ENCODE measurements at places on chromosomes 12 and 14. TPM values are rescaled to one million over a fixed set of nuclear protein-coding genes. Genes with fewer than 3 reads are reported as not detected.

GRCh38 chr12:82555699-82556098 is 131.0 kb upstream of the TMTC2 start:
- no peak for DNase-seq

DNA sequence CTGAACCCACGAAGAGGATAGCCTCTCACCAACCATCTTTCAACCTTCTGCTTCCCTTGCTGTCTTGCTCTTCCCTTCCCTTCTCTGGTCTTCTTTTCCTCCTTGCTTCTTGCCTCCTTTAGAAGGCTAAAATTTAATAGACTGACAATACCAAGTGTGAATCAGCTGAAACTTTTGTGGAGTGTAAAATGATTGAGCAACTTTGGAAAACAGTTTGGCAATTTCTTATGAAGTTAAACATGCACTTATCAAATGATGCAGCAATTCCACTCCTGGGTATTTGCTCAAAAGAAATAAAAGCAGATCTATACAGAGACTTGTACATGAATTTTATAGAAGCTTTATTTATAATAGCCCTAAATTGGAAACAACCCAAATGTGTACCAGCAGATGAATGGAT is 3.3 kb upstream of the KRT86 start:
- no peak for DNase-seq

DNA sequence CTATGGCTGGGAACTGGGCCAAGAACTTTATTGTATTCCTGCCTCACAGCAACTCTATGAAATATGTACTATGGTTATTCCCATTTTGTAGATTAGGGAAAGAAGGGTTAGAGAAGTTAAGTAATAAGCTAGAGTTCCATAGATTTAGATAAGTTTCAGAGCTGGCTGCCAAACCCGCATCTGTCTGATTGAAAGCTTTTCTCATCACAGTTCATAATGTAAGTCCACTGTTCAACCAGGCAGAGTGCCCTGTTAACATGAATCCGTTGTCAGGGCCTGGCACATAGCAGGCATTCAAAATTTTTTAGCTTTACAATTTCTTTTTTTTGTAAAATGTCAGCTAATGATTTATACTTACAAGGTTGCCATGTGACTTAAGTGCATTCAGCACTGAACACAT is 467.3 kb downstream of the NRXN3 start:
- DNase-seq: no peak

GRCh38 chr12:24907464-24907863 is 41.4 kb downstream of the BCAT1 start:
- DNase-seq: no peak

GRCh38 chr14:59461891-59462290 is 3.3 kb downstream of the GPR135 start:
- DNase-seq: no peak

GRCh38 chr14:55807881-55808379 is 227.9 kb downstream of the KTN1 start:
- DNase-seq: no peak

DNA sequence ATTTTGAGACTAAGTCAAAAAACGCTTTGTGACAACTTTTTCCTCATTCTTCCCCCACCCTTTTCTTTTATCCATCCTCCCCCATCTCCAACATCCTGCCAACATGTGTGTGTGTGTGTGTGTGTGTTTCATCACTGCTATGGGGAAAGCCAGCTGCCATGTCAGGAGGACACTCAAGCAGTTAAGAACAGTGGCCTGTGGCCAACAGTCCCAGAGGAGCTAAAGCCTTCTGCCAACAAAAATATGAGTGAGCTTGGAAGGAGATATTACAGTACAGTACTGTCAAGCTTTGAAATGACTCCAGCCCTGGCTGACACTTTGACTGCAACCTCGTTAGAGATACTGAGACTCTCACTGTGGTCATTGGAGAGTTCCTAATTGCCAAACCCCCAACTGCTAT is 5.0 kb upstream of the CSRP2 start:
- no peak for DNase-seq

GRCh38 chr14:36738269-36738668 is 76.6 kb downstream of the PAX9 start:
- no peak for DNase-seq

DNA sequence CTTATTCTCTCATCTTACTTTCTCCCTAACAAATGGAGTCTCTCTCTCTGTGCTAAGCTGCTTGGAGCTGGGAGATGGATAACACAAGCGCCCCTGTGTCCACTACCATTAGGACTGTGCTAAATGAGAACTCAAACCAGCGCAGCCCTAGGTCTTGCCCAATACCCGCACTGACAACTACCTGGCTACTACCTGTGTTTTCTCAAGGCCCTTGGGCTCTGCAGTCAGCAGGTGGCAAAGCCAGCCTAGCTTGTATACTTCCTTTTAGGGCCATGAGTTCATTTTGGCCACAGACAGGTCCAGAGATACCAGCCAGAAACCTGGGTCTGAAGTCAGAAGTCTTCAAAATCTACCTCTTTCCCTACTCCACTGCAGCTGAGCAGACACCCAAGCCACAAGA is 13.0 kb upstream of the SLCO1B1 start:
- DNase-seq: no peak

DNA sequence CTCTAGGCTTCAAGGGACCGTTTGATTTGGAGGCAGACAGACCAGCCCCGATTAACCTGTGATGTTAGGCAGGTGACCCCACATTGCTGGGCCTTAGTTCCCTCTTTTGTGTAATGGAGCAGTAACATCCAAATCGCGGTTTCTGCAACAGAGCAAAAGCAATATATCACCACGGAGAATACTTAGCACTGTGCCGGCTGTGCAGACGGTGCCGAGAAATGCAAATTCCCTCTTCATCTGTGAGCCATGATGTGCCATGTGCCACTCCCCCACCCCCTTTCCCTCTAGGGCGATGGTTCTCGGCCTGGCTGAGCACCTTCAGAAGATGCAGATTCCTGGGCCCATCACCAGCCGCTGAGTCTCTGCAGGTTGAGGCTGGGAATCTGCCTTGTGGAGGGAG is 10.9 kb downstream of the BCL7A start:
- DNase-seq: no peak

ERH gene
- 136 TPM for total RNA-seq

HSPB8 gene
- 58.1 TPM for total RNA-seq

RERG gene
- 5.9 TPM for total RNA-seq

NCOR2 gene
- 210 TPM for total RNA-seq

OTX2 gene
- total RNA-seq: not detected

MANSC4 gene
- total RNA-seq: not detected

LGR5 gene
- not detected for total RNA-seq
